A549 treated with GW870086 at 1 μM for 4 hours (cell line): ENCODE measurements at places on chromosomes 13 and 19. TPM values are rescaled to one million over a fixed set of nuclear protein-coding genes. Genes with fewer than 3 reads are reported as not detected.

TUBA3C gene
- not detected in 5 replicates for total RNA-seq

ARL11 gene
- total RNA-seq = not detected in 5 replicates

CLEC4G gene
- not detected in 5 replicates for total RNA-seq

KLK12 gene
- not detected in 5 replicates for total RNA-seq

ZNF730 gene
- total RNA-seq = not detected in 5 replicates

APOC4 gene
- not detected in 5 replicates for total RNA-seq

AP2S1 gene
- 243 to 332 TPM (median 307 TPM) in 5 replicates for total RNA-seq

DOCK6 gene
- 6.6 to 10.9 TPM (median 9.9 TPM) in 5 replicates for total RNA-seq

IL12RB1 gene
- total RNA-seq = not detected in 5 replicates

ZNF616 gene
- 0.52 to 1.8 TPM (median 0.96 TPM) in 5 replicates for total RNA-seq

PRR20A gene
- not detected in 5 replicates for total RNA-seq

COL5A3 gene
- 2.6 to 3.6 TPM (median 3.3 TPM) in 5 replicates for total RNA-seq

RAB3A gene
- 0.55 to 1.1 TPM (median 0.61 TPM) in 5 replicates for total RNA-seq

PGLYRP2 gene
- not detected in 5 replicates for total RNA-seq

SKA3 gene
- total RNA-seq = 11.8 to 17.0 TPM (median 13.3 TPM) in 5 replicates

ZNF426 gene
- 0.73 to 1.2 TPM (median 1.1 TPM) in 5 replicates for total RNA-seq

C13orf42 gene
- total RNA-seq = not detected in 5 replicates

KLC3 gene
- 0.41 to 0.78 TPM (median 0.65 TPM) in 5 replicates for total RNA-seq

CACNA1A gene
- total RNA-seq = 0.08 to 0.29 TPM (median 0.15 TPM) in 4 of 5 replicates, not detected in the other

KPNA3 gene
- 26.0 to 33.4 TPM (median 31.6 TPM) in 5 replicates for total RNA-seq

CRB3 gene
- total RNA-seq = 2.9 to 5.1 TPM (median 3.9 TPM) in 5 replicates

HAUS8 gene
- total RNA-seq = 11.0 to 14.2 TPM (median 14.0 TPM) in 5 replicates

PDE4C gene
- total RNA-seq = 0.22 to 0.47 TPM (median 0.38 TPM) in 5 replicates

DDX39A gene
- 117 to 136 TPM (median 127 TPM) in 5 replicates for total RNA-seq

CYP2A7 gene
- total RNA-seq = not detected in 5 replicates

ZNF575 gene
- total RNA-seq = 1.2 to 1.9 TPM (median 1.6 TPM) in 5 replicates

TLE5 gene
- total RNA-seq = 171 to 242 TPM (median 239 TPM) in 5 replicates

KIR2DL4 gene
- total RNA-seq = not detected in 5 replicates

ZNF837 gene
- total RNA-seq = 0.98 to 1.5 TPM (median 1.4 TPM) in 5 replicates

ANGPTL8 gene
- not detected in 5 replicates for total RNA-seq

CD177 gene
- 0.06 to 0.11 TPM (median 0.09 TPM) in 4 of 5 replicates, not detected in the other for total RNA-seq

ZNF296 gene
- 8.9 to 14.9 TPM (median 12.3 TPM) in 5 replicates for total RNA-seq

PCP2 gene
- not detected in 5 replicates for total RNA-seq

ITGBL1 gene
- 1.4 to 1.8 TPM (median 1.7 TPM) in 5 replicates for total RNA-seq

KLF16 gene
- total RNA-seq = 20.1 to 29.5 TPM (median 25.5 TPM) in 5 replicates

IGFL3 gene
- 0.25 TPM in 1 of 5 replicates, not detected in the others for total RNA-seq

SYCN gene
- total RNA-seq = not detected in 5 replicates

DUS3L gene
- total RNA-seq = 25.9 to 32.3 TPM (median 28.6 TPM) in 5 replicates
